T-helper 9 cell (primary cell): ENCODE measurements at places on chromosomes 12 and 14.

GRCh38 chr14:104650057-104650980, 39.1 kb upstream of the INF2 start:
- peak; percentile 51 for DNase-seq

DNA sequence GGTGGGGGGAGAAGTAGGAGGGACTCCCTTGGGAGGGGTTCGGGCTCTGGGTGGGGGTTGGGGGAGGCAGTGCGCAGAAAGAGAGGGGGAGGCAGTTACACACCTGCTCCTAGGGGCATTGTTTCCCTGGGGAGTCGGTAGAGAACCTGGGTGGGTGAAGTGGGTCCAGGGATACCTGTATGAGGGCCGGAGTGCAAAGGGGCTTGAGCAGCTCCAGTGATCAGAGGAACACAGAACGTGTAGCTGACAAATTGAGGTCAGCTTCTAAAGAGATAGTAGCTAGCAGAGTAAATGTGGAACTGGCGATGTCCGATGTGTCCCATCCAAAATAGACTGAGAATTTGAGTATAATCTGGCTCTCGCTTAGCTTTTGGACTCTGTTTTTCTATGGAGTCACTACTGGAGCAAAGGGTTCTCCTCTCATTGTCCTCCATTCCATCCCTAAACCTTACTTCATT, 502 bp downstream of the SMARCD1 start:
- DNase-seq, result no peak

GRCh38 chr12:19885093-19885812, 446.0 kb downstream of the AEBP2 start:
- no peak for DNase-seq

GRCh38 chr12:63752841-63753240, 26.9 kb upstream of the RXYLT1 start:
- DNase-seq, result no peak

DNA sequence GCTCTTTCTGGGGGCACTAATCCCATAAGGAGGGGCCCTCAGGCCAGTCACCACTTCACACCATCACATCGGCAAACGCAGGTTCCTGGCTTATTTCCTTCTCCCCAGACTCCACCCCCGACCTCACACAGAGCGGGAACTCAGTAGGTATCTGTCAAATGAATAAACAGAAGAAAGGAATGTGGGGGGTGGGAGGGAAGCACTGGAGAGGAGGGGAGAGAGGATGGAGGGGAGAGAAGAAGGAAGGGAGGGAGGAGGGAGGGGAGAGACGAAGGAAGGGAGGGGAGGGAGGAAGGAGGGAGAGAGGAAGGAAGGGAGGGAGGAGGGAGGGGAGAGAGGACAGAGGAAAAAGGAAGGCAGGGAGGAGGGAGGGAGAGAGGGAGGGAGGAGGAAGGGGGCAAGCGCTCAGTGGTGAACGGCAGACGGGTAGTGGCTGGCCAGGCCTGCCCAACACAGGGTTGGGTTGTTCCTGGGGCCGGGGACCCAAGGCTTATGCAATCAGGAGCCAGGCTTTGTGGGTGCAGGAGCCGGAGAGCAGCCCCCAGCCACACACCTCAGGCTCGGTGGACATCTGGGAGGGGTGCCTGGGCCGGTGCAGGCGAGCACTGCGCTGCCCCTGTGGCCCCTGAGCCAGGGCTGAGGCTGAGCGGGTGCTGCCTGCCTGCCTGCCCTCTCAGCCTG, 52.6 kb upstream of the FBRSL1 start:
- DNase-seq, result no peak

GRCh38 chr12:18752280-18752920, 14.5 kb downstream of the CAPZA3 start:
- DNase-seq, result no peak
